ENCODE measurements at places on chromosomes 6 and 20. TPM values are rescaled to one million over a fixed set of nuclear protein-coding genes. Genes with fewer than 3 reads are reported as not detected.

Gene GJA10
- total RNA-seq, result not detected

GRCh38 chr6:101926149-101926925 is 532.8 kb downstream of the GRIK2 start:
- DNase-seq, result no peak

Gene GCNT2
- total RNA-seq, result 6.3 TPM

DNA sequence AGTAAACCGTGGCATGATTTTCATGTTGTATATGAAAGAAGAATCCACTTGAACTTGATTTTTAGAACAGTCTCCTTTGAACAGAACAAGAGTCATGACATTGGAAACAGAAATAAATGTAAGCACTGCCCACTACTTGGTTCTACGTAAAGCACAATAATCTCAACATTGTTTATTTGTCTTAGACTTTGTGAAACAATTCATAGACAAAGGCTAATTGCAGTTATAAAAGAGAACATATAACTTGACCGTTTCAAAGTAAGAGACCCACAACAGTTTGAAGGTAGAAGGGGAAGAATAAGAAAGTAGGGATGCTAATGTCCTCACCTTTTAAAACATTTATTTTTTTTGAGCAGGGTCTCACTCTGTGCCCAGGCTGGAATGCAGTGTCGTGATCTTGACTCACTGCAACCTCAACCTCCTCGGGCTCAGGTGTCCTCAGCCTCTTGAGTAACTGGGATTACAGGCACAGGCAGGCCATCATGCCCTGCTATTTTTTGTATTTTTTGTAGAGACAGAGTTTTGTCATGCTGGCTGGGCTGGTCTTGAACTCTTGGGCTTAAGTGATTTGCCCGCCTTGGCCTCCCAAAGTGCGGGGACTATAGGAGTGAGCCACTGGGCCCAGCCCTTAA is 71.1 kb downstream of the POPDC3 start:
- no peak for DNase-seq

DNA sequence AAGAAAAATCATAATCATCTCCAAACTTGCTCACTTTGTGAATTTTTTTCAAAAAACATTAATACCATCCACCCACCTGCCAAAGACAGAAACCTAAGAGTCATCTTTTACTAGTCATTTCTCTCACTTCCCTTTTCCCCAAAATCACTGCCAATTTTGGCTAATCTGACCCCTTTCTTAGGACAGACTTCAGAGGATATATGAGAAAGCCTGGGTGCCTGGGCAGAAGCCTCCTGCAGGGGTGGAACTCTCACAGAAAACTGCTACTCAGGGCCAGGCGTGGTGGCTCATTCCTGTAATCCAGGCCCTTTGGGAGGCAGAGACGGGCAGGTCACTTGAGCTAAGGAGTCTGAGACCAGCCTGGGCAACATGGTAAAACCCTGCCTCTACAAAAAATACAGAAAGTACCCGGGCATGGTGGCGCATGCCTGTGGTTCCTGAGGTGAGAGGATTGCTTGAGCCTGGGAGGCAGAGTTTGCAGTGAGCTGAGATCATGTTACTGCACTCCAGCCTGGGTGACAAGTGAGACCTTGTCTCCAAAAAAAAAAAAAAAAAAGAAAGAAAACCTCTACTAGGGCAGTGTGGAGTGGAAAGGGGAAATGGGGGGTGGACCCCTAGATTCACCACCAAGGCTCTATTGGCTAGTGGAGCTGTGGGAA is 3.8 kb downstream of the DEK start:
- peak; percentile 22 for DNase-seq

Gene COL11A2
- total RNA-seq, result 5.7 TPM

Gene PAK5
- total RNA-seq, result 0.10 TPM

- peak; percentile 70 for DNase-seq
These were observed 1.4 kb upstream of the CEP43 start for GRCh38 chr6:166997768-166998255.

Gene CST2
- not detected for total RNA-seq

GRCh38 chr6:79812195-79812594 is 135.2 kb downstream of the ELOVL4 start:
- DNase-seq, result no peak

GRCh38 chr20:33229843-33230242 is 6.0 kb upstream of the BPIFA1 start:
- no peak for DNase-seq

Gene MYL9
- 8.3 TPM for total RNA-seq

DNA sequence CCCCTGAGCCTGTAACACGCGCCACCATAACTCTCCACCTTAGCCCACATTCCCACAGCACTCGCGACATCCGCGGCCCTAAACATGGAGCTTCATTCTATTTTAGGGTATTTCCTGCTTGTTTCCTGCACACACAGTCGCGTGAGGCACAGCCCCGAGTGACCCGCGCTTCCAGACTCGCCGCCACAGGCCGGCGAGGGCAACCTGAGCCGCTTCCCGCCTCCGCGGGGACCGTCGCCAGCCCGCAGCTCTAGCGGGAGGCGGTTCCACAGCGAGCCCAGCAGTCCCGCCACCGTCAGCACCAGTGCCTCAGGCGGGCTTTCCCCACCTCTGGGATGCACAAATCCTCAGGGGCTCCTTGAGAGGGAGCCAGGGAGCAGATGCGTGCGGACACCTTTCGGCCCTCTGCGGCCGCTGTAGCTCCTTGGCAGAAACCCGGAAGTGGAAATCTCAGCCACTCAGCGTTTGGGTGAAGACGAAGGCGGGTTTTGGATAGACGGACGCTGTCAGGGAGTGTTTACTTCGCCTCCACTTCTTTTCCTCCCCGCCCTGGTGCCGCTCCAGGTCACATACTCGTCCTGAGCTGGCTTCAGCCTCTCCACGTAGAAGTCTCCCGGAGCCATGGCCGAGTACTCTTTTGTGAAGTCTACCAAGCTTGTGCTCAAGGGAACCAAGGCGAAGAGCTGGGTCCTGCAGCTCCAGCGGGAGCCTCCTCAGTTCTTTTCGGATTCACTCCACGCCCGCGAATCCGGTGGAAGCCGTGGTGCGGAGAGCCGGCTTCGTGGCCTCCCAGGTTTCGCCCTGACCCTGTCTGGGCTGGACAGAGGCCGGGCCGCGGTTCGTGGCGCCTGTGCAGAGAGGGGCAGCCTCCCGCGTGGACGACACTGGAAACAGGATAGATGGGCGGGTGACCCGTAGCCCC is 2177.4 kb upstream of the DEFB115 start:
- no peak for DNase-seq

DNA sequence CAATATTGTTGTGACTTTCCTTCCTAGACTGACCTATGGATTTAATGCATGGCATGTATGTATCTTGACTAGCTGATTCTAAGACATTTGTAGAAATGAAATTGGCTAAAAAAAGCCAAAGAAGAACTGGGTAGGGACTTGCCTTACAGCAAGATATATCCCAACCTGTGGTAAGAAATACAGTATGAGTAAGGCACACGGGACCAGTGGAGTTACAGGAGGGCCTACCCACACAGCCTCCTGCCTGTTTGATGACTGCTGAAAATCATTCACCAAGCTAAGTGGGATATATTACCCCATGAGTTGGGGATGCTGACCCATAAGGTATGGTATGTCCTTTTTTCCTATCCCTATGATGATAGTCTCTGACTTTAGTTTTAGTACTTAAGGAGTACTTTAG is 112.2 kb downstream of the INSM1 start:
- DNase-seq, result no peak

Gene THBS2
- 89.3 TPM for total RNA-seq

GRCh38 chr6:73742433-73742832 is 46.4 kb downstream of the CD109 start:
- no peak for DNase-seq

DNA sequence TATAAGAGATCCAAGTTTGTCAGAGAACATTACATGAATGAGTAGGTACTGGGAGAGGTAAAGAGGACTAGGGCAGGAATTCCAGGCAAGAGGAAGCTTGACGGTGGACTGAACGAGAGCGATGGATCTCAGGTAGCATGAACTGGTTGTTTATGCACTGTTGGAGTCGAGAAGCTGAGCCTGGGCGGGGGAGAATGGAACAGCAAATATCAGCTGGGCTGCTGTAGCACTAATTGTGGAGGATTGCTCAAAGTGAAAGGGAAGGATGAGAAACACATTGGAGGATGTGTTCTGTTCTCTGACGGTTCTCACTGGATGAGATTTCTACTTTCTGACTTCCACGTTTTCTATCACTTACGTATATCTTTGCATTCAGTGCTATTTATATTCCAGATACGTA is 164.2 kb downstream of the PHF3 start:
- DNase-seq, result no peak

DNA sequence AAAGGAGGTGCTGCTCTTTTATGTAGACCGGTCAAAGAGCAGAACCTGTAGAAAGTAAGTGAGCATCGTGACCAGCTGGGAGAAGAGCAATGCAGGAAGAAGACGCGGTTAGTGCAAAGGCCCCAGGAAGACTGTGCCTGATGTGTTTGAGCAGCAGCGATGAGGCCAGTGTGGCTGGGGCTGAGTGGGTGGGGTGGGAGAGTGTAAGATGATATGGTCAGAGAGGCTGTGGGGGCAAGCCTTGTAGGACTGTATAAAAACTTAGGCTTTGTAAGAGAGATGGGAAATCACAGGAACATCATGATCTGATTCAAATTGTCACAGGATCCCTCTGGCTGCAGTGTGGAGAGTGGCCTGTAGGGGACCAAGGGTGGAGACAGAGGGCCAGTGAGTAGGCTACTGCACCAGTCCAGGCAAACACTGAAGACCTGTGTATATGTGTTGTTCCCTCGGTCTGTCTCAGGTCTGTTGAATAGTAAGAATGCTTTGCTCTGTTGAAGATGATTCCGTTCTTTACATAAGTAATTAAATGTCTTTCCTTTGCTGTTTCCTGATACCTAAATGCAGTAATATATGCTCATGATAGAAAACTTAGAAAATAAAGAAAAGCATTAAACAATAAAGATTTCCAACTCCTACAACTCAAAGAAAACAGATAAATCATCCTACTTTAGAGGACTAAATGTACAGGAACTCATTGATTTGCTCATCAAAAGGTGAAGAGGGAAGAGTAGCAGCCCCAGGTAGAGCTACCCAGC is 23.6 kb upstream of the WFDC2 start:
- DNase-seq, result no peak

DNA sequence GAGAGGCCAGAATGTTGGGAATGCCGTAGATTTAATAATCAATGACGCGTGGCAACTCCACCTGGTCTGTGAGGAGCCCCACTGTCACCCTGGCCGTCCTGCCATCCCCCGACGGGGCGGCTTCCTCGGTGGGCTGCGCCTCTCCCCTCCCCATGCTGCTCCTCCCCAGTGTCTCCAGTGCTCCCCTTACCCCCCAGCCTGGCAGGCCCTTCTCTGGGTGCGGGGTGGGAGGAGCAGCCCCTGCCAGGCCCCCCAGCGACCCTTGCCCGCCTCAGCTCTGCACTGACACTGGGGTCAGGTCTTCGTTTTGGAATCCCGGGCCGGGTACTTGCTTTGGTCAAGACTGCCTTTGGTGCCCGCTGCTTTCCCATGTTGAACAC is 82.3 kb upstream of the FRMD1 start:
- no peak for DNase-seq

Gene HLA-DRB1
- total RNA-seq, result 12.9 TPM

Gene BFSP1
- total RNA-seq, result 1.6 TPM

Gene CGA
- 1.9 TPM for total RNA-seq

Gene DSP
- 167 TPM for total RNA-seq

- DNase-seq, result no peak
These were observed 107.4 kb upstream of the NAA20 start for GRCh38 chr20:19909725-19910124.

Gene C20orf202
- total RNA-seq, result not detected

Gene AGER
- 4.8 TPM for total RNA-seq

DNA sequence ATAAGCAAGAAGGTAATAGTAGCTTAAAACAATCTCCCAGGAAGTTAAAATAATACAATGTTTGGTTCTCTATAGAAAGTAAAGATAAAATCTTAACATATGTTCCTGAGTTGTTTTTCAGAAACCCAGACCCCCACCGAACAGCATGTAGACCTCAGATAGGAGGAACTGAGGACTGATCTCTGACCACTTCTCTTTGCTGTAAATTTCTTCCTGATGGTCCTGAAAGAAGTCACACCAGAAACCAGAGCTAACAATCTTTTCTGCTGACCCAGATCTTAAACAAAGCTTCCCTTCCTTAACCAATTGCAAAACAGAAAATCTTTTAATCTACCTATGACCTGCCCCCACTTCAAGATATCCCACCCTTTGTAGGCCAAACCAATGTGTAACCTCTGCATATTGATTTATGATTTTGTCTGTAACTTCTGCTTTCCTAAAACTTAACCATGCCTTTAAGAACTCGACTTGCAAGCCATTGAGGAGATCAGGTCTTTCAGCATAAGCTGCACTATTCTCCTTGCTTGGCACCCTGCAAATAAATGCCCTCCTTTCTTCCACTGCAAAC is 21.9 kb upstream of the BEND6 start:
- DNase-seq, result no peak

DNA sequence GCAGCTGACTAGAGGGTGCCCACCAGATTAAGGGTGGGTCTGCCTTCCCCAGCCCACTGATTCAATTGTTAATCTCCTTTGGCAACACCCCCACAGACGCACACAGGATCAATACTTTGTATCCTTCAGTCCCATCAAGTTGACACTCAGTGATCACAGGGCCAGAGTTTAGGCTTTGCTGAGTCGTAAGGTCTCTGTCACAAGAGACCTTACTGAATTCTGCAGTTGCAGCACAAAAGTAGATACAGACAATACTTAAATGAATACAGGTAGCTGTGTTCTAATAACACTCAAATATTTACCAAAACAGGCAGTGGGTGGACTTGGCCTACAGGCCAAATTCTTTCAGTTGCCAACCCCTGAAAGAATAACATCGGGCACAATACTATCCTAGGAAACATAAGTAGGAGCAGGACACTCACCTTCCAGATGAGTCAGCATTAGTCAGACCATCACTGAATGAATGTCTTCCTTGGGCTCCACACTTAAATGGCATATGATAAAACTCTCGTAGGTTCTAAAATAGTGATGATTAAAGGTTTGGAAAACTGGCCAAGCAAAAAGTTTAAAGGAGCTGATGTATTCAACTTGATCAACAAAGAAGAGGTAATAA is 190.0 kb downstream of the UBE3D start:
- DNase-seq, result no peak

DNA sequence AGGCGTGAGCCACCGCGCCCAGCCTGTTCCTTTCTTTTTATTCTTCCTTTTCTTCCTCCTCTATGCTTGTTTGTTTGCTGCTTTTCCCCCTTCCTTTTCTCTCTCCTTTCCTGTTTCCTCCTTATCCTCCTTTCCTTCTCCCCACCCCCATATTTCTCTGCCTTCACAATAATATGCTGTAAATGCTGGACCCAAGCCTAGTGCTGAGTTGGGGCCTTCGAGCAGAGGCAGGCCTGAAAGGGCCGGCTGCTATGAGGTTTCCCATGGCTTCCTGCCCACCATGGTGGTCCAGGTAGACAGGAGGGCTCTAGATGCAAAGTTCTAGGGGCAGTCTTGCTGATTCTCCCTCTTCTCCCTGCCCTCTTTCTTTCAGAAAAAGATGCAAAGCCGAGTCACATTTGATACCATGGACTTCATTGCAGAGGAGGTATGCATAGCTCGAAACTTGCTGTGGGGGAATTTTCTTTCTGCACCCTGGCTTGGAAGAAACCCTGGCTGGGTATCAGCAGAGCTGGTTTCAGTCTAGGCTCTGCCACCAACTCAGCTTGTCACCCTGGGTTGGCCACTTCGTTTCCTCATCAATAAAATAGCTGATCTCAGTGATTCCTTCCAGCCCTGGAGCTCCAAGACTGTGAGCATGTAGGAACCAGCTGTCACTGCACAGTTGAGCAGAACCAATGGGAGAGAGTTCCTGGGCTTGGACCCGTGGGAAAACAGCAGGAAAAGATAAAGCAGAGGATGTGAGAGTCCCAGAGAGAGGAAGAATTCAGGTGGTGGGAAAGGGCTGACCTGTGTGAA is 7.4 kb downstream of the CNBD2 start:
- no peak for DNase-seq

Gene PTCRA
- total RNA-seq, result 1.8 TPM

Measured in tongue (tissue), 3 donors.